ENCODE measurements at places on chromosomes 7 and 10.

GRCh38 chr7:114924038-114924712 lies 2.3 kb downstream of the MDFIC start:
- no peak for DNase-seq

GRCh38 chr7:17318146-17318545 lies 19.7 kb downstream of the AHR start:
- no peak for DNase-seq

GRCh38 chr7:132560825-132561529 lies 15.3 kb downstream of the PLXNA4 start:
- DNase-seq = no peak

DNA sequence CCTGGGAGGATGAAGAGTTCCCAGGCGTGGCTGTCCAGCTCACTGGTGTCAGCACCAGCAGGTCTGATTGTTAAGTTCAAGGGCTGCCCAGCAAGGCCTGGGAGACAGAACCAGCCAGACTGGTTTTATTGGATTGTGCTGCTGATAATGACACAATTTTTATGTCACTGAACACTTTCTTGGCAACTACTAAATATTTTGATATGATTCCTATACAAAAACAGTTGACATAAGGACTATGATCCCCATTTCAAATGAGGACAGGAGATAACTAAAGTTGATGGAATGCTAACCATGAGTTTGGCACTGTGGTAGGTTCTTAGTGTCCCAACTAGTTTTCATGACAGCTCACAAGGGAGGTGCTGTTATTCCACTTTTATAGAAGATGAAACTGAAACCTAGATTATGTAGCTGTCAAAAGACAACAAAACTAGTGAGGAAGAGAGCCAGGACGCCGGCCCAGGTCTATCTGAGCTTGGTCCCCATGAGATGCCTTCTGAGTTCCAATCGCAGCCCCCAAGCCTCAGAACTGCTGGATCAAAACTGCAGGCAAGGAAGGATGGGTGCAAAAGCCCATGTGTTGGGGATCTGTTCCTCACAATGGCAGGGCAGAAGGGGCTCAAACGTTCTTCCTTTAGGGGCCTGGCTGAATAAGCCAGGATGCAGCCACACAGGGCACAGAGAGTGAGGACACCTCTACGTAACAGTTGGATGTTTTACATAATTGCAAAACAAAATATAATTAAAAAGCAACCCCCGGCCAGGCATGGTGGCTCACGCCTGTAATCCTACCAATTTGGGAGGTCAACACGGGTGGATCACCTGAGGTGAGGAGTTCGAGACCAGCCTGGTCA lies 52.8 kb downstream of the COBL start:
- no peak for DNase-seq

GRCh38 chr10:27391325-27391724 lies 112.8 kb upstream of the RAB18 start:
- DNase-seq = no peak

DNA sequence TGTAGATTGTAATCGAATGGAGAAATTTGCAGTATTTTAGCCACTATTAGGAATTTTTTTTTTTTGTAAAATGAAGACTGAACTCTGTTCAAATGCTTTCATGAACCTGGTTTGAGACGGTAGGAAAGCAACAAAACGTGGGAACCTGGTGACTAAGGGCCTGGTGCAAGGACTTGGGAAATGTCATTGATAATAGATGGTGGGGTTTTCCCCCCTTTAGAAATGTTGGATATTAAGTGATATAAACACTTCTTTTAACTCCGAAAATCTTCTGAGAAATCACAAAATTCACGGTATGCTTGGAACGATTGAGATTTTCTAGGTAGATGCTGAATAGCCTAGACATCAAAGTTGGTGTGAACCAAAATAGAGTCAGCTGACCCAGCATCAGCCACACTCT lies 6.4 kb downstream of the IFIT2 start:
- DNase-seq = no peak

DNA sequence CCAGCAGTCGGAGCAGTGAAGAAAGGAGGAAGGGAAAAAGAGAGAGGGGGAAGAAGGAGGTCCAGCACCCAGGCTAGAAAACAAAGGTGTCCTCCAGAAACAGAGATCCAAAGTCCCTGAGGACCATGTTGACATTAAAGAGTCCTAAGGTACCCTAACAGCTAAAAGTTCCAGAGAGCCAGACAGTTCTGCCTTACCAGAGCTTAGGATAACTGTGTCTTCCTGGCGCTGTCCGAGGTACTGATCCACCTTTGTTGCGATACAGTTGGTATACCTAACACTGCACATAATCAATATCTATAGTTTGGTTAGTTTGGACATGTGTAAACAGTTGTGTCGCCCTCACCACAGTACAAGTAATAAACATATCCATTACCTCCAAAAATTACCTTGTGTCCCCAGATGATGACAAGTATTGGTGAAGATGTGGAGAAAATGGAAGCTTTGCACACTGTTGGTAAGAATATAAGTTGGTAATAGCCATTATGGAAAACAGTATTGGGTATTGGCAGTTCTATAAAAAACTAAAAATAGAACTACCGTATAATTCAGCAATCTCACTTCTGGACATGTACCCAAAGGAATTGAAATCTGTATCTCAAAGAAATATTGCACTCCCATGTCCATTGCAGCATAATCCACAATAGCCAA lies 59.8 kb downstream of the GRID1 start:
- no peak for DNase-seq

DNA sequence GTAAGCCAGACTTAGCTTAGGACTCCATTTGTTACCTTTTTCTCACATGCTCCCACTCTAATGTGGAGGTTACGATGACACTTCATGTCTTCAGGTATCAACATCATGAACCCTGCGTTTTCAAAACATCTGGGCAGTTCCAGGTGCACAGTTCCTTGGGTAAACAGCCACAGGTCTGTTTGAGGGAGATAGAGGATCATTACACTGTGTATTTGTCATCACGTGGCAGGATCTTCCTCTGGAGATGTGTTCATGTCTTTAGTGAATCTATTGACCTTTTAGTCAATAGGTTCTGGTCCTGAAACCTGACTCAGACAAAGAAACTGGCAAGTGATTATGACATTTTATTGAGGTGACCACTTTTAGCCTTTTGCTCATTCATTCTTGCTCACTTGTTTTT lies 145.5 kb downstream of the ANKRD7 start:
- no peak for DNase-seq

DNA sequence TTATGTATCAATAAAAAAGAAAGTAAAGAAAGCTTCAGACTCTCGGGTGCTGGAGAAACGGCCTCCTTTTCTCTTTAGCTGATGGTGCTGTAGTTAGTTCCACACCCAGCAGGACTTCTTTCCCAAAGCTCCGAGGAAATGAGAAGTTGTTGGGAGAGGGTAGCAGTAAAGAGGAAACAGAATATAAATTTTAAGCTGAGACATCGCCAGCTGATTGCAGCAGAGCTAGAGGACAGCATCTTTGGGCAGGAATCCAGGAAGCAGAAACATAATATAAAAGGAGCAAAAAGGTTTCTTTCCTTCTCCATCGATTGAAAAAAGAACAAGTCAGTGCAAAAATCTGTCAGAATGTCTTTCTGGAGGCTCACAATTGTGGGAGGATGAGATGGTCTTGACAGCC lies 616.9 kb upstream of the FOXK1 start:
- no peak for DNase-seq
